ENCODE measurements at places on chromosomes 7 and 10. TPM values are rescaled to one million over a fixed set of nuclear protein-coding genes. Genes with fewer than 3 reads are reported as not detected.

DNA sequence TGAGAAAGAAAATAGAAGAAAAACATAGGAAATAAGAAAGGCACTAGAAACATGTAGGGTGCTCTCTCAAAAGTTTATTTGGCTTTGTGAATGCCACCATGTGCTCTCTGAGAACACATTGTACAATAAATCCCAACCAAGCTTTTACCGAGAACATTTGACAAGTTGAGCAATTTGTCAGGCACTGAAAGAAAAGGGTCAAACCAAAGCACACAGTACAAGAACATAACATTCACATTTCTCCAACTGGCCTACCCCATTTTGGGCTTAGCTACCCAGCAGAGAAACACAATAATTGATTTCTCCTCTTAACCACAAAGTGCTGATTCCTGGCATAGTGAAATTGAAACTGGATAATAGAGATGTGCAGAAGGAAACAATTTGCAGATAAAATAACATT is 69.2 kb upstream of the SLC39A12 start:
- DNase-seq, result peak; percentile 8

- peak; percentile 65 for DNase-seq
Measured at GRCh38 chr10:96840841-96841518, 8.9 kb downstream of the LCOR start.

DNA sequence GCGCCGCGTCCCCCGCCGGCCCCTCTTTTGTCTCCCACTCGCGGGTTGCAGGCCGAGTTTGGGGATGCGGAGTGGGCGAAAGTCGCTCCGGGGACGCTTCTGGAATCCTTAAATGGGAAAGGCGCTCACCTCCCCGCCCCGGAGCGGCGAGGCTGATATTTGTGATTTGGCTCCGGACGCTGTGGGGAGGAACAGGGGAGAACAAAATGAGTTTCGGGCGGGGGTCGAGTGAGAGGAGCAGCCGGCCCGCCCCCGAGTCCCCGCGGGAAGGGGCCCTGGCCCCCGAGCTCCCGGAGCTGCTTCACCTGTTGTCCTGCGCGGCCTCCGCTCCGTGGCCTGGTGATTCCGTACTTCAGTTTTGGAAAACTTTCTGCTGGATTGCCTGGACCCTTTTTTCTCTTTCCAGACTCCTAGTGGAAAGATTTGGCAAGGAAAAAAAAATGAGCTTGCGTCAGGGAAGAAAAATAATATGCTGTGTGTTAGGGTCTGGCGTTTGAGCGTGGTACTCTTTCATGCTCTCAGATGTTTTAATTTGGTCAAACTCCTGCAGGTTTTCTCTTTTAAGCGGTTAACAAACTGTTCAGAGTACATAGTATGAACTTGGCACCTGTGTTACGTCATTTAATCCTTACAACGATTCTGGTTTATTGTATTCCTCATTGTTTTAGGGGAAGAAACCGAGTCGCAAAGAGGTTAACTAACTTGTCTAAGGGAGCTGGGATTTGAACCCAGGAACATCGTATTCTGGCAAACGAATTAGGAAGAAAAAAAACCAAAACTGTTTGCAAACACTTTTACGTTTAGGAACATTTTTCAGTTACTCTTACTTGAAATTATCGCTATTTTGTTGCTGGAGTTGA is 924 bp downstream of the BMPR1A start:
- peak; percentile 79 for DNase-seq

DNA sequence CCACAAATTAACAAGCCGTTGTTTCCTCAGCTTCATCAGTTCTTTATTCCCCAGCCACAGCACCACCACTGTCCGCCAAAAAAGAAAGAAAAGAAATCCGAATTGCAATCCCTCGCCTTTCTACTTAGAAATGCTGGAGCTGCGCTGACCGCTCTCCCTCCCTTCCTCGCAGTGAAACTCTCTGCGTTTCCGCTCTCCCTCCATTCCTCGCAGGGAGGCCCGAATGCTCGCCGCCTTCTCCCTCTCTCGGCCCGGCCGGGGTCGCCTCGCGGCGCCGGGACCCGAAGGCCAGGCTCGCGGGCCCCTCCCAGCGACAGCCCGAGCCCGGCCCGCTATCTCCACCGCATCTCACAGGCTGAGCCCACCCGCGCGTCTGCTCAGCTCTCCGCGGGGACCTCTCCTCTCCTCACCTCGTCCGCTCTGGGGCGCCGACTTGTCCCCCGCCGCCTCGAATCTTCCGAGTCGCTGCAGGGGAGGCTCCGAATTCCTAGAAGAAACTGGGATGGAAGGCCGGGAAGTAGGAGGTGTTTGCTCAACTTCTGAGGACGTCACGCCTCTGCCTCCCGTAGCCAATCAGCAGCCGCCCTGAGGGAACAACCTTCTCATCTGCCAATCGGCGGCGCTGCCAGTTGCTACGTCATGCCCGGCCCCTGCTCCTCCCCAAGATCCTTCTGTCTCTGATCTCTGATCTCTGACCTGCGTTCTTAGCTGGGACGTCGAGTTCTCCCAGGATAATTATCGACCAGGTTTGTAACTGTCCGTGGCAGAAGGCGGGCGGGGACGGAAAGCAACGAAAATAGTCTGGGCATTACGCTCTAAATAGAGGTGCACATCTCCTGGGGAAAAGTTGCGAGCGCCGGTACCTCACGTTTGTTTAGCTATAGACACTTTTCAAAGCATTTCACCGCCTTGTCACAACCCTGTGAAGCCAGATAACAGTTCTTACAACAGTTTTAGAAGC is at the start of gene AASS:
Gene AASS (minus strand): TSS at position 499 of the 961 bp plus-strand sequence. CDS start 10,523 bp downstream, outside the sequence.
- DNase-seq, result peak; percentile 99

GRCh38 chr10:4343873-4344272 is 482.1 kb upstream of the AKR1E2 start:
- DNase-seq, result peak; percentile 47

DNA sequence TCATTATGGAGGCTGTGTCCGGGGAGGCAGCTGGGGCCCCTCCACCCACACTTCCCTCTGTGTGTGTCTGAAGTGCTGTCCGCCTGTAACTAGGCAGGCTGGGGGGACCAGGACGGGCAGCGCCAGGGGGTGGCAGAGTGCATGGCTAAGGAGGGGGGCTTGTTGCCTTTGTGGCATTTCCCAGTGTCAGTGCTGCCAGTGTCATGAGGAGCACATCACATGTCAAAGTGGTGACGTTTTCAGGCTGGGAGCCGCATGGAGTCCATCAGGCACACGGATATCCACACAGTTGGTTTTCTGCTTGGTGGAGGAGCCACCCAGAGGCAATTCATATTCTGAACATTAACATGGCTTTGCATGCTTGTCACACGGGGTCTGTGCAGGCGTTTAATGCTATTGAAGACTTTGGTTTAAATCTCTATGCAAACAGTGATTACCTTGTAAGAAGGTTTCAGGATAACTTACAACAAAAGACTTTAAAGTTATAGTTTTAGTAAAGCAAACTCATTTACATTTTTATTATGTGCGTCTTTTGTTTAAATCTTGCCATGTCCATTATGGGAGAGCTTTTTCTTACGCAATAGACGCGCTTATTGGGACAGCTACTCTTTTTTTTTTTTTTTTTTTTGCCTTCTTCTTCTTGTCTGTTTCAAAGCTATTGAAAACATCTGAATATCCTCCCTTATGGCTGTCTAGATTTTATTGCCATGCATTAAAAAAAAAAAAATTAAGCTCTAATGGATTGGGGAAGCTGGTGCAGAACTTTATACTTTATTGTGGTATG is 52.9 kb downstream of the C10orf67 start:
- DNase-seq, result no peak

DNA sequence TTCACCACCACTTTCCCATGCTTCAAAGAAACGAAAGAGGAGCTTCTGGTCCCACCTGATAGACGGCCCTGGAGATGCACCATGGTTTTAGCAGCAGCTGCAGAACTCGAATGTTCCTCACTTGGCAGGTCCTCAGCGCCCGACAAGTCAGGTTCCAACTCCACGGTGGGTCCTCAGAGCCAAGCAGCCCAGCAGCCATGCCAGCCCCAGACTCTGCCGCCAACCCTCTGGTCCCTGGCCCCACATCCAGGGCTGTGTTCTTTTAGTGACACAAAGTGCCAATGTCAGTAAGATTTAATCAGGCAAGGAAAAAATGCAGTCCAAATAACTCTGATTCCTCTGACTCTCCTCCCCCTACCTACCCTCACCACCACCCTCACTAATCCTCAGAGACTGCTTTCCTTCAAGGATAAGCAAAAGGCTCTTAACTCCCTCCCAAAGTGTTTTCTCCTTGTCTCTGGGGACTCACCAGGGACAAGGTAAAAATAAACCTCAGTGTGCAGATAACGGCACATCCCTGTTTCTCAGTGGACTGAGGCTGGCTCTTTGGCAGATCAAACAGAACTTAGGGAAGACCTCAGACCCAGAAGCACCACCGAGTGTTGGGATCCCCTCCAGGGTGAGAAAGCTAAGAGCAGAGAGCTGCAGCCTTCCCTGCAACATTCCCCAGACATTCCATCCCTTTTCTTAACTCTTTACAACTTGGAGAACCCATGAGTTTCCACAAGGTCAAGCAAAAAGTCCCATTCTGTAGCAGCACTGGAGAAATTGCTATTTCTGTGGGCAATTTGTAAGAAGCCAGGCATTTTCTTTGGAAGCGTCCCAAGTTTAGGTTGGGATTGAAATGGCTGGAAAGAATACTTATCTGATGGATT is 358.9 kb downstream of the FRMD4A start:
- DNase-seq, result peak; percentile 68

- DNase-seq, result no peak
Measured at GRCh38 chr7:137904833-137905232, 58.1 kb upstream of the DGKI start.

- DNase-seq, result no peak
Measured at GRCh38 chr7:143227806-143228205, 6.0 kb downstream of the TAS2R40 start.

- peak; percentile 36 for DNase-seq
Measured at GRCh38 chr10:35641676-35642034, 441 bp downstream of the FZD8 start.

DNA sequence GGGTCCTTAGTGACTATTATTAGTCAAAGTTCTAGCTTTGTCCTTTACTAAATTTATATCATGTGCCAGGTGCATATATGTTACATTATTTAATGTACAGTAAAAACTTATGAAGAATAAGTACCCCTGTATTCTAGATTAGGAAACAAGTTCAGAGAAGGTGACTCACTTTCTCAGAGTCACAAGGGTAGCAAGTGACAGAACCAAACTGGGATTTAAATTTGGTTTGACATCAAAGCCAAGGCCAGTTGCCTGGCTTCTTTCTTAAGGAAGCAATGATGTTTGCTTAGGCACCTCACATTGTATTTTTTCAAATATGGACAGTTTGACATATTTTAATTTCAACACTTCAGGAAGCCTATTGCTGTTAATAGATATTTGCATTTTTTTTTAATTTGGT is 2.5 kb downstream of the LSM8 start:
- no peak for DNase-seq

GRCh38 chr7:50475340-50475739 is 25.2 kb upstream of the FIGNL1 start:
- DNase-seq, result no peak

C1GALT1 gene
- total RNA-seq, result 13.9 TPM

AGMO gene
- total RNA-seq, result not detected

GRCh38 chr10:20988357-20988983 is 91.4 kb upstream of the NEBL start:
- no peak for DNase-seq

DNA sequence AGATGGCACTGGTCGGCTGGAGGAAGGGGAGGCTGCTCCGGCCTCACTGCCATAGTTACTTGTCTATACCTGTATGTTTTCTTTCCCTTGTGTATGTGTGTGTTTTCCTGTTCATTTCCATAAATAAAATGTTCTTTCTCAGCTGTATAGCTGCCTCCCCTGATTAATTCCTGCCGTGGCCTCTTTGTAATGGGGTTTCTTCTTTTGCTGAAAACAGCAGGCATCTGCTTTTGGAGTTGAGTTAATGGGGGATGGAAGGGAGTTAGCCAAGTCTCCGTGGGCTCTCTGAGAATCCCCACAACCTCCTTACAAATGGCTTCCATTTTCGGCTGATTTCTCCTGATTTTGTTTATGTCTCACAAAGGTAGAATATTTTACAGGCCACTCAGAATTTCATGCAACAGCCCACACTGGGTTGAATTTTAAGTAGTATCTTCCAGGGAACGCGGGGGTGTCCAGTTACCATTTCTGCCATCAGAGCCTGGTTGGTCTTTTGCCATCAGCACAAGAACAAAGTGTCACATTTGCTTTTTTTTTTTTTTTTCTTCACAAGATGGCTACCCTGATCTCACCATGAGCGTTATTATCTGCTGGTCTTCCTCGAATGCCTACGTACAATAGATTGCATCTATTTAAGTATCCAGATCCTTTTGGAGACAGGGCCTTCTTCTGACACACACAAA is 88.1 kb upstream of the NRP1 start:
- peak; percentile 5 for DNase-seq

- no peak for DNase-seq
Measured at GRCh38 chr10:119541459-119542356, 811 bp downstream of the RGS10 start.

DNA sequence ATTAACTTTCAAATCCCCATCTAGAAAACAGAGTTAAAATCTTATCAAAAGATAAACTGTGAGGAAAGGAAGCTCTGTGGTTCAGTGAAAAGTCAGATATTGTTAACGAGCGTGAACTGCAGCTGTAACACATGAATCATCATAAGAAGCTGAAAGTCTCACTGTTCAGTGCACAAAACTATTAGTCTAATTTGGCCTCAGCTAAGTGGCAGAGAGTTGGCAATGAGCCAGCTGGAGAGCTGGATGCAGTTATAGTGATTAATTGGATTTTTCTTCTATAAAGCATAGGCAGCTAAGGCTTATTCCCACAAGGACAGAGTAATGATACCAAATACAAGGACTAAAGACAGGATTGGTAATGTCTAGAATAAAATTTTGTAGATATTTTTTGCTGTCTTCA is 101.1 kb upstream of the ABCB5 start:
- peak; percentile 6 for DNase-seq

DNA sequence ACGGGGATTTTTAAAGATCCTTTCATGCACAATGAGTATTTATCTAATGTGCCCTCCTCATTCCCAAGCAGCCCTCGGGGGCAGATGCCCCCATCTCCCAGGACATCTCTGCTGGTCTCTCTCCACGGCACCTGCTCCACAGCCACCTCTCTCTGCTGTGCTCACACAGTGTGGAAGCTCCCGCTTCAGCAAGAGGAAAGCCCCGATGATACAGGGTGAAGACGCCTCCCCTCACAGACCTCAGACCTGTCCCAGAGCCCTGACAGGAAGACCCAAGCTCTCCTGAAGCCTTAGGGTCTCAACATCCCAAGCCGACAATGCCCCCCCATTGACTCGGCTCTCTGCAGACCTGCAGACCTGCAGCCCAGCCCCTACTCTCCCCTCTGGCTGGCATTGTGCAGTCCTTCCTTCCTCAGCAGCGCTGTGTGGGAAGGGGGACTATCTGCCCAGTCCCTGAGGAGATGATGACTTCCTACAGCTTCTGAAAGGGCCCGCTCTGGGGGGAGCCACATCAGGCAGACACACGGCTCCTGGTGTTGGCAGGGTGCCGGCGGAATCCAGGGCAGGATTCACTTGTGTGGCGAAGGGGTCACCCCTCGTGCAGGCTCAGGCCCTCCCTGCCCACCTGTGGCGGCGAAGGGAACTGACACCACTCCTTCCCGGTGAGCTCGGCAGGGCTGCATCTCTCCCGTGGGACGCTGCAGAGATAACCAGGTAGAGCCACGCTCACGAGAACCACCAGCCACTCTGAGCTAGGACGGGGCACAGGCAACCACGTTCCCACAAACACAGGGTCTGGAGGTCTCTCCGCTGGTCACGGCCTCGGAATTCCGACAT is 61.8 kb downstream of the PTPRN2 start:
- no peak for DNase-seq

GRCh38 chr10:60564475-60564874 is 174.8 kb upstream of the ANK3 start:
- DNase-seq, result no peak

TMEM213 gene
- not detected for total RNA-seq

- peak; percentile 58 for DNase-seq
Measured at GRCh38 chr10:3780021-3780770, 4.8 kb downstream of the KLF6 start.

LBX1 gene
- total RNA-seq, result not detected

NEURL1 gene
- under 0.01 TPM for total RNA-seq

Measured in fibroblast of villous mesenchyme (primary cell).